Pancreas (tissue), 10 donors: ENCODE measurements at places on chromosomes 7 and 10. TPM values are rescaled to one million over a fixed set of nuclear protein-coding genes. Genes with fewer than 3 reads are reported as not detected.

- H3K4me3 ChIP-seq, result no peak overlapping the region
- no peak for DNase-seq
- no peaks in the 10 kb centered on the region for H3K4me1 ChIP-seq
- no peak overlapping the region for H3K27ac ChIP-seq
Observed at GRCh38 chr7:82209179-82209747, 234.3 kb downstream of the CACNA2D1 start.

GRCh38 chr10:112797855-112798254, 152.2 kb upstream of the TCF7L2 start:
- peaks cover 5% of the 10 kb centered on the region for H3K4me1 ChIP-seq
- H3K4me3 ChIP-seq, result no peak overlapping the region
- H3K27ac ChIP-seq, result no peak overlapping the region
- no peaks in the 10 kb centered on the region for H3K27me3 ChIP-seq
- DNase-seq, result no peak

GRCh38 chr10:47019155-47020145, 108.2 kb downstream of the PTPN20 start:
- no peak overlapping the region for H3K27ac ChIP-seq
- no peaks in the 10 kb centered on the region for H3K4me1 ChIP-seq
- no peak overlapping the region for H3K4me3 ChIP-seq
- DNase-seq, result no peak
- no peaks in the 10 kb centered on the region for H3K36me3 ChIP-seq

Gene ENTPD1
- total RNA-seq, result 6.0 TPM

Gene LBX1
- not detected for total RNA-seq

Gene TMEM213
- 0.24 TPM for total RNA-seq

DNA sequence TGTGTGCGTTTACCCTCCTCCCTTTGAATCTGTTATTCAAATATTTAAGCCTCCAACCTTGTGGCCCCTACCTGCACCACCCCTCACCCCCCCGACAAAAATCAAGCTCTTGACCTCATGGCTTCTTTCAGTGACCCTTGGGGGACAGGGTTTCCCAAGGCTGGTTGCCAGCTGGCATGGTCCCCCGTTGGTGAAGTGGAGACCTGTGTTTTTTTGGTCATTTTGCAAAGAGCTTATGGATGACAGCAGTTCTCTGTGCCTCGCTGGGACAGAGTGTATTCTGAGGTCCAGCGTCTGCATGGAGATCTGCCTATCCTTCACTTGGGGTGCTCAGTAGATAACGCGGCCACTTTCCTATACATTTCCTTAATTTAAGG, 111.0 kb downstream of the TCF7L2 start:
- no peaks in the 10 kb centered on the region for H3K36me3 ChIP-seq
- DNase-seq, result no peak
- H3K4me3 ChIP-seq, result no peak overlapping the region
- no peaks in the 10 kb centered on the region for H3K27me3 ChIP-seq
- peaks cover 17% of the 10 kb centered on the region for H3K4me1 ChIP-seq
- H3K27ac ChIP-seq, result no peak overlapping the region

GRCh38 chr7:121107923-121108498, 119.5 kb downstream of the CPED1 start:
- no peaks in the 10 kb centered on the region for H3K36me3 ChIP-seq
- no peak for DNase-seq

DNA sequence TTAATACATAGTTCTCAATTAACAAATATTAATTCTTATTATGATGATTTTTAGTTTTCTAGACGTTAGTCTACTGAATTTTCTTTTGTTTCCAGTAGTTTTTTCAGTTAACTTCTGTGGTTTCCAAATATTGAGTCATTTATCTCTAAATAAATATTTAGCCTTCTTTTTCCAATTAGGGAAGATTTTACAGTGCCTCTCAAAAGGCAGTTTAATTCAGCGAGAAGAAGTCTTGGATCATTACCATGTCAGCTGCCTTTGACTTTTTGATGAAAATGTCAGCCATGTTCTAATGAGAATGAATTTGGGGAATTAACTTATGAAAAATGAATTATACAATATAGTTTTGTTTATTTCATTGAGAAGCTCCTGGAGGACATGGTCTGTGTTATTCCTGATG, 90.0 kb downstream of the CDK14 start:
- H3K4me3 ChIP-seq, result no peak overlapping the region
- H3K4me1 ChIP-seq, result no peaks in the 10 kb centered on the region
- no peak overlapping the region for H3K27ac ChIP-seq
- H3K36me3 ChIP-seq, result no peaks in the 10 kb centered on the region
- DNase-seq, result no peak

DNA sequence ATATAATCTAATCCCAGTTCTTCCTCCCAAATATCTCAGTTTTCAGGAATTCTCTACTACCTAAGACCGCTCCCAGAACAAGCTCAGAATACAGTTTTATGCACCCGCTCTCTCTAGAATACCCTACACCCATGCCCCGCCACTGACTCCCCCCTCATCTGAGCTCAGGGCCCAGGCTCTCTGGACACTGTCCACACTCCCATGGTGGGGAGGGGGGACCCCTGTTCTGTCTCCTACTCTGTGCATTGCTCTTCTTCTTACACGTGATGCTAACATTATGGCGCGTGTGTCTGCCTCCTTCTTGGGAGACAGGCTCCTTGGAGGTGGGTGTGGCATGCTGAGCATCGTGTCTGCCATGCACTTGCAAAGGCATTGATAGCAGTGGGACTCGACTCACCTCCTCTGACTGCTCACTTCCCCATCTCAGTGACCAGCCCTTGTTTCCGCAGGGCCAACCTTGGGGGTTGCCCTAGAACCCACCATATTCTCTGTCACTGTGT, 127.9 kb downstream of the TCERG1L start:
- H3K4me3 ChIP-seq, result no peak overlapping the region
- no peak overlapping the region for H3K27ac ChIP-seq
- no peaks in the 10 kb centered on the region for H3K27me3 ChIP-seq
- no peaks in the 10 kb centered on the region for H3K36me3 ChIP-seq
- peak; percentile 19 for DNase-seq
- no peaks in the 10 kb centered on the region for H3K4me1 ChIP-seq

DNA sequence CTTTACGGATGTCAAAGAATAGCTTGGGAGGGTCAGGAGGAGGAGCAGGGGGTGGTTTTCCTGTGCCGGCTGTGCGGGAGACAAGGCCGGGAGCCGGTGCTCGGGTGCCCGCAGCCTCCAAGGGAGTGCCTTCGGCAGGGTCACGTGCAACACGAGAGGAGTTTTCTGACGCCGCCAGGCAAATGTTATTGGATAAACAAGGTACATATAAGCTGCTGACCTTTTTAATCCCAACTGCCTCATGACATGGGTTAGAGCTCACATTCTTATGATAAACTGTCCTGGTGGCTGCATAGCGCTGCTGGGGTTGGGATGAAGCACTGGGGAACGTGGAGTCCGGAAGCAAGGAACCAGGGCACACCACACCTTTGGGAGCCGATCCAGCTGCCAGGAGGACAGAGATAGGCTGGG, 124.8 kb upstream of the PDLIM1 start:
- H3K36me3 ChIP-seq, result no peaks in the 10 kb centered on the region
- no peaks in the 10 kb centered on the region for H3K27me3 ChIP-seq
- peak overlapping the region; percentile 8 for H3K4me3 ChIP-seq

Gene ARHGEF5
- 20.0 TPM for total RNA-seq

DNA sequence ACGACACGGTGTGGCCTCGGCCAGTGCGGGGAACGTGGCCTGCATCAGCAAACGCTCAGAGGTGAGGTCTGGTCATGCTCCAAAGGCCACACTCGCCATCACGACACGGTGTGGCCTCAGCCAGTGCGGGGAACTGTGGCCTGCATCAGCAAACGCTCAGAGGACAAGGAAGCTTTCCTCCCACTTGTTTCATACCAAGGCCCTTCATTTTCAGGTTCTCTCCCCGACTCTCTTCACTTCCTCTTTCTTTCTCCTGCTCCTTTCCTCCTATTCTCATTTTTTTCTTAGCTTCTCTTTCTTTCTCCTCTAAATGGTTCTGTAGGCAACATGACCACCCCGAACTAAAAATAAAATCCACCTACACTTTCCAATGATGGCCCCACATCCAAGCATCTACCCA, 384.4 kb upstream of the SHH start:
- H3K4me1 ChIP-seq, result no peaks in the 10 kb centered on the region
- DNase-seq, result no peak
- H3K4me3 ChIP-seq, result no peak overlapping the region
- H3K27me3 ChIP-seq, result no peaks in the 10 kb centered on the region

Gene C7orf33
- total RNA-seq, result not detected

- no peaks in the 10 kb centered on the region for H3K27me3 ChIP-seq
- DNase-seq, result no peak
- H3K36me3 ChIP-seq, result no peaks in the 10 kb centered on the region
- H3K4me1 ChIP-seq, result no peaks in the 10 kb centered on the region
- H3K4me3 ChIP-seq, result no peak overlapping the region
Observed at GRCh38 chr10:126337251-126337810, 50.9 kb downstream of the ADAM12 start.

Gene COL17A1
- not detected for total RNA-seq

DNA sequence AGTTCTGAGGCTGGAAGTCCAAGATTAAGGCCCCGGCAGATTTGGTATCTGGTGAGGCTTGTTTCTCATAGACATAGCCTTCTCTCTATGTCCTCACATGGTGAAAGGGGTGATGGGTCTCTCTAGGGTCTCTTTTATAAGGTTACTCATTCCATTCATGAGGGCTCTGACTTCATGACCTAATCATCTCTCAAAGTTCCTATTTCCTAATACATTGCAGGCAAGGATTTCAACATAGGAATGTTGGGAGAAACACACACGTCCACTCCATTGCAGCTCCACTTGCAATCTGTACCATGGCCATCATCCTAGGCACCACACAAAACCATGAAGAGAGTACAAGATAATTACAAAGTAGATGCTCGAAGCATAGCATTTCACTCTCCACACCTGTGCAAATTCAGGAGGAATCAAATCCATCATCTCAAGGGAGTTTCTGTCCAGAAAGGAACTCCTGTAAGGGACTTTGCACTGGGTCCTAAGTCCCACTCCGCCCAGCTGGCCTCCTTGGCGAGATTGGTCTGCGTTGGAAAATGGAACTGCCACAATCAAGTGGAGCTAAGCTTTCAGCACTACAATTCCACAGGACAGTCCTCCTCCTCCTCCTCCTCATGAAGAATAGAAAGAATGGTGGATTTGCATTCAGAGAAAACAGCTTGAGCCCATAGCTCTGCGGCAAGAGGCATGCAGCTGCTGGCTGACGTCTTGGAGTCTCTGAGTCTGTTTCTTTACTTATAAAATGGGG, 8.8 kb downstream of the DDC start:
- no peaks in the 10 kb centered on the region for H3K36me3 ChIP-seq
- no peaks in the 10 kb centered on the region for H3K27me3 ChIP-seq
- no peak overlapping the region for H3K27ac ChIP-seq
- H3K4me1 ChIP-seq, result peaks cover 13% of the 10 kb centered on the region

GRCh38 chr7:55019691-55020465, 1.1 kb downstream of the EGFR start:
- H3K4me3 ChIP-seq, result peak overlapping the region; percentile 88
- peak overlapping the region; percentile 91 for H3K27ac ChIP-seq
- H3K27me3 ChIP-seq, result no peaks in the 10 kb centered on the region
- peak; percentile 67 for DNase-seq

DNA sequence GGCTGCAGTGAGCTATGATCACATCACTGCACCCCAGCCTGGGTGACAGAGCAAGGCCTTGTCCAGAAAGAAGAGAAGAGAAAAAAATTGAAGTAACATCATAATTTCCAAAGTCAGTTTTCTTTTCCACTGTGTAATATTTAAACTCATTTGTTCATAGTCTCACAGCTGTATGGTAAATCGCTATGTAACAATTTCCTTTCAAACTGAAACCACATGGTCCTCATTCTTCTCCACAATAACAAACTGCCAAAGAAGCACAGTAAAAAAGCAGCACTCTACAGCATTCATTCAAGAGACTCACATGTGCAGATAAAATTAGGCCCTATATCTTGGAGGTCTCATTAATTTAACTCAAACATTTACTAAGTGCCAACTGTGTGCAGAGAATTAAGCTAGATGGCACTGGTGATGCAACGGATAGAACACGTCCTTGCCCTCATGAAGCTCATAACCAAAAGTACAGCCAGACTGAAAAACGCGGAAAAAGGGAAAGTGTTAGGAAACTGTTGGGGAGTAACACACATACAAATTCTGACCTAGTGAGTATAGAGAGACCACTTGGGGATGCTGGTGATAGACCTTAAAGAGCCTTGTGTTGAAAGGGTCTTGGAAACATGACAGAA, 174.0 kb upstream of the KCTD7 start:
- no peak for DNase-seq
- H3K36me3 ChIP-seq, result no peaks in the 10 kb centered on the region
- no peaks in the 10 kb centered on the region for H3K27me3 ChIP-seq
- no peak overlapping the region for H3K4me3 ChIP-seq
- no peak overlapping the region for H3K27ac ChIP-seq

GRCh38 chr7:157440346-157441022, 103.7 kb downstream of the DNAJB6 start:
- no peak overlapping the region for H3K4me3 ChIP-seq
- no peaks in the 10 kb centered on the region for H3K27me3 ChIP-seq
- DNase-seq, result no peak
- H3K27ac ChIP-seq, result no peak overlapping the region
- H3K36me3 ChIP-seq, result no peaks in the 10 kb centered on the region
- no peaks in the 10 kb centered on the region for H3K4me1 ChIP-seq

- H3K4me1 ChIP-seq, result no peaks in the 10 kb centered on the region
- H3K27me3 ChIP-seq, result no peaks in the 10 kb centered on the region
- H3K36me3 ChIP-seq, result no peaks in the 10 kb centered on the region
- peak; percentile 53 for DNase-seq
- no peak overlapping the region for H3K27ac ChIP-seq
Observed at GRCh38 chr10:28393956-28394568, 91.2 kb upstream of the MPP7 start.

DNA sequence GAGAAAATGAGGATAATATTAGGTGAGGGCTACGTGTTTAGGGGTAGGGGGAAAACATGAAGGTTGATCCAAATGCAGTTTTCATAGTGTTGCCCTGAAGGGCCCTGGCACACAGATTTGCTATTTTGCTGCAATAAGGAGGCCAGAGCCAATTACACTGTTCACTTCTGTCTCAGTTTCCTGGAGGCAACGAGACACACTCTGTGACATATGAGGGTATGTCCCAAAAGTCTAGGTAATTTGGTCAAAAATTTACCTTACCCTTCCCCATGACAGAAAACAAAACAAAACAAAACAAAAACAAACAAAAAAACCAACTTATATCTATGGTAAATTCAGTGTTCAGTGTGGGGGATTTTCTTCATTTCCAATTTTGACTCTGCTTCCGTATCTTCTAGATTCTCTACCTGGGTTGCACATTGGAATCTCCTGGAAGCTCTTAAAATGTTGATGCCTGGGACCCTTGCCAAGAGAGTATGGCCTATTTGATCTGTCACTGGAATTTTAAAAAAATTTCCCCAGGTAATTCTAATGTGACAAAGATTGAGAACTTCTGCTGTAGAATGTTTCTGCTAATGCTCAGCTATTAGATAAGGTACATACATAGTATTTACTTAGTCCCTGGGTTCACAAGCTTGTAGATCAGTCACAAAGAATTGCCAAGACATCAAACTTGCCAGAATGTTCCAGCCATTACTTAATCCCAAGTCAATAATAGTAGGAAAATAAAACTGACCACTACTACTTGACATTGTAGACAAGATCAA, 139.5 kb downstream of the SEMA3E start:
- no peak for DNase-seq
- H3K36me3 ChIP-seq, result no peaks in the 10 kb centered on the region
- no peaks in the 10 kb centered on the region for H3K27me3 ChIP-seq
- no peaks in the 10 kb centered on the region for H3K4me1 ChIP-seq

- H3K27ac ChIP-seq, result no peak overlapping the region
- no peaks in the 10 kb centered on the region for H3K36me3 ChIP-seq
- no peaks in the 10 kb centered on the region for H3K27me3 ChIP-seq
- H3K4me3 ChIP-seq, result no peak overlapping the region
- DNase-seq, result no peak
Observed at GRCh38 chr10:59283456-59284091, 78.8 kb downstream of the FAM13C start.
